ENCODE measurements at places on chromosomes 7 and 10.

GRCh38 chr10:18684416-18684815 lies 25.2 kb downstream of the ARL5B start:
- no peak for DNase-seq

- DNase-seq: no peak
These were observed 2.0 kb upstream of the SFTPA2 start for GRCh38 chr10:79562135-79562756.

DNA sequence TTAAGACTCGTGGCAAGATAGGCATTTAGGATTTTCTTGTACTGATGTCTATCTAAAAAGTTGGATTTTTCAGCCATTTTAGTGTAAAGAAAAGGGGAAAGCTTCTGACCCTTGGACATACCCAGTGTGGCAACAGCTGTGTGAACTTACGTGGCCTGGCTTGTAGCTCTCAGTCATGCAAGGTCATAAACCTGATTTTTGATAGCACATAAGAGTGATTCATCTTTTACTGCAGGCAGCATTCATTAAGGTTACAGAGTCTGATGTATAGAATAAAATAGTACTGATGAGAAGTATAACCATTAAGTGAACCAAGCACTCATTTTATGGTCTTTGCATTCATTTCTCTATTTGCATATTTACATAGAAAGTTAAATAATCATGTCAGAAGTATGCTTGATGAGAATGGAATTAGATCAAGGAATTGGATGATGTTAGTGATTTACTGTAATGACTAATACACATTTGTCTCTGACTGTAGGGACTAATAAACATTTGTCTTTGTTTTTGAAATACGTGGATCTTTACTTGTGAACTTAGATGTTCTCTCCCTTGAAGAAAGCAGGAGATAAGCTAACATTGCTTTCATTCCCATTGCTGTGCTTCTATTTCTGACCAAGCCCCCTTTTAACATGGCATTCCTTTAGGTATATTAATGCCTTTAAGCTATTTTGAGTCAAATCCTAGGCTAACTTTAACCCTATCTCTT lies 88.2 kb downstream of the GSDME start:
- DNase-seq: no peak

- no peak for DNase-seq
These were observed 50.9 kb downstream of the TFAM start for GRCh38 chr10:58436071-58436470.

DNA sequence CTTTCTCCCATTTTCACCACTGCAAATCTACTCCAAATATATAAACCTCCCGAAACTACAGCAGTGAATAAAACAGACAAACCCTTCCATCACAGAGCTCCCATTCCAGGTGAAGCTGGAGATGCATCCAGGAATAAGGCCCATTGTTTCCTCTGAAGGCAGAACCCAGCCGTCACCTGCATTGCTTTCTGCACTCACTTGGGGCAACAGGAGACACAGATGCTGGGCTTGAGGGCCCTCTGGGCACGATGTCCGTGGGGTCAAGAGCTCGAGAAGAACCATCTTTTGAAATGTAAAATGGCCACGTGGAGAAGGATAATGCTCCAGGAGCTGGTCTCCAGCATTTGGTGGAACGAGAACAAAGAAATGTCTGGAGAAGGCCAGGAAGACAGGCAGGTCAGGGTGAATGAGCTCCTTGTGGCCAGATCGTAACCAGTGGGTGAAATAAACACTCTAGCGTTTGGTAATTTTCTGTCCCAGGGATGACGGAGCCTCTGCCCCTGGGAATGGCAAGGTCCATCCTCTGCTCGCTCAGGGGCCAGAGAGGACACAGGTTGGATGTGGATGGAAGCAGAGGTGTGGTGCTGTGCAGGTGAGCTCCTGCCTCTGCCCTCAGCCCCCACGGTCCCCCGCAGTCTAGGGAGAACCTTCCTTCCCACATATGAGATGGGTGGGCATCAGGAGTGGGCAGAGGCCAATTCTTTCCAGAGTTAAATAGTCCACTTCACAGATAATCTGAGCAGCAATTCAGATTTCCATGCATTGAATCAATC lies 556.1 kb downstream of the DNAJB6 start:
- no peak for DNase-seq

DNA sequence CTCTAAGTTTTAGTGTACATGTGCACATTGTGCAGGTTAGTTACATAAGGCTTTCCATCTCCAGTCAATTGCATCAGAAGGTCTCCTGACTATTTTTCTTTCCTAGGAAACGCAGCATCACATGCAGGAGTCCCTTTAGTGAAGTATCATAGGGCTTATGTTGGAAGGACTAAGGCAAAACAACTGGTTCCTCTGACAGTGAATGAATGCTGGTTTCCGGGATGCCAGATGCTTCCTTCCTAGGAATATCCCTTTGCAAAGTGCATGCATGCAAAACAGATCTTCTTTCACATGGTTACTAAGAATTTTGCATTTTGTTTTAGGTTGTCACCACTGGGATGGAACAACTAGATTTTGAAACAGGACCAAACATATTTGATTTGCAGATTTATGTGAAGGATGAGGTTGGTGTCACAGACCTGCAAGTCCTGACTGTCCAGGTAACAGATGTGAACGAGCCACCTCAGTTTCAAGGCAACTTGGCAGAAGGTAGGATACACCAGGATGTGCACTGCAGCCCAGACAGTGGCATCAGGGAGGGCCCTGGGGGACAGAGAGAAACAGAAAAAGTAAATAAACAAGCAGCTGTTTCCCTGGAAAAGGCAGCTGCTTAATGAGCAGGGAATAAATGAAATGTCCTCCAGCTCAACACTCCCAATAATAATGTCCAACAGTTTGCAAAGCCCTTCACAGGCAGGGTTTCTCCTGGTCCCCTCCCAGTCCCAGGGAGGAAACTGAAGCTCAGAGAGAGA lies 17.8 kb downstream of the CDHR3 start:
- no peak for DNase-seq

- DNase-seq: no peak
These were observed 46.8 kb upstream of the PDLIM1 start for GRCh38 chr10:95337423-95338160.

DNA sequence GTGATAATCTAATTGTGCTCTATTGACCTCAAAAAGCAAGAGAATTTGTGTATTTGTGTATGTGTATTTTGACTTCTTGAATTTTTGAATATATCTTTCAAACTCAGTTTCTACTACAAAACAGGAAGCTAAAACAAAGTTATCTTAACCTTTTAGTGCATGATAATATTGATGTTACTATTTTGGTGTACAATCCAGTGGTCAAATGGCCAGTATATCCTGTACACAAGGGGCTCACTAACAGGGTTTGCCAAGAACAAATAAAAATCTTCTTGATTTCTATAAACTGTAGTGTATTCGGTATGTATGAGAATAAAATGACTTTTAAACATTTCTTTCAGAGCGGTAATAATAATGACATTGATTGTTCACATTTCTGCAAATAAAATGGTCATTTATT lies 69.6 kb downstream of the FOXP2 start:
- DNase-seq: no peak

DNA sequence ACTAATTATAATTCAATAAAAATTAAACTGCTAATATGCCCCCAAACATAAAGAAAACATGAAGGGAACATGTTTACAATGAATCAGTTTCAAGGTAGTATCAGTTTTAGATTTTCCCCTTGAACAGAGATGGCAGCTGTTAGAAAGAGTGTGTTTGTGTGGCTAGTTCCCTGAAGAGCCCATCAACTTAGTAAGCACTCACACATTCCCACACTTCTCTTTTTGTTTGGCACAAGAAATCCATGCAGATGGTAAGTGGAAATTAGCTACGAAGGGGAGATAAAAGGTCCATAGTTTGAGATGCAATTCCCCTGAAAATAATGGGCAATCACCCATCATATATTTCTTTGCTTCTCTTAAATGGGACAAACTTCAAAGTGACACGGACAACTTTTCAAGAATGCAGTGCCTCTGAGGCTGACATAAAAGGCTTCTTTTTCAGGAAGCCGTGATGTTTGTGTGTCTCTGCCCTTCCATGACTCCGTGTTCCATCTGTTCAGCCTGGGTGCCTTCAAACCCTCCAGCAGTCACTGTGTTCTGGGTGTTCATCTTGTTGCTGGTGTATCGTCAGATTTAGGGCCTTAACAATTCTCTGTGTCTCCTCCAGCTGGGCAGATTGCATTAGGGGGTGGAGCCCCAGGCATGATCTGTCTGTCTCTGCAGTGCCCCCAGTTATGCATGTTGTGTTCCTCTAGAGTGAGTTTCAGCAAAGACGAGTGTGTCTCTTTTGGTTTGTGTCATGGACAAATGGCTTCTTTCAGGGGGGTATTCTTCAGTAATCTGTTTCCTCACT lies 259.5 kb upstream of the NPY start:
- DNase-seq: no peak

- no peak for DNase-seq
These were observed 1.2 kb downstream of the RARRES2 start for GRCh38 chr7:150340024-150340749.

DNA sequence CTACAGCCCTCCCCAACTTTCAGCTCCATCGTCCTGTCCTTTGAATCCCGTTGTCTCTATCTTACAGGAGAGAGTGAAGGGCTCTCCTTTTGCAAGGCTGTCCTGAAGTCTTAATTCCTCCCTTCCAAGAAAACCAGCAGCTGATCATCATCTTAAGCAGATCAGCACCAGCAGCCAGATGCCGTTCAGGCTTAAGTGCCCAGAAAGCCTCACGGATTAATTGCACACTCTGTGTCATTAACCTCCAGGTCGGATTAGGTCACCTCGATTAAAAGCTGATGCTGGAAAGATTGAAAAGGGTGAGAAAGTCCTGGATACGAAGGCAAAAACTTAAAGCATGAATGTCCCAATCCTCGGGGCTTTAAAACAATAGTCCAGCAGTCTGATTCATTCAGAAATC lies 24.8 kb upstream of the ADARB2 start:
- no peak for DNase-seq

- DNase-seq: no peak
These were observed 26.5 kb upstream of the HIBADH start for GRCh38 chr7:27689150-27689549.

DNA sequence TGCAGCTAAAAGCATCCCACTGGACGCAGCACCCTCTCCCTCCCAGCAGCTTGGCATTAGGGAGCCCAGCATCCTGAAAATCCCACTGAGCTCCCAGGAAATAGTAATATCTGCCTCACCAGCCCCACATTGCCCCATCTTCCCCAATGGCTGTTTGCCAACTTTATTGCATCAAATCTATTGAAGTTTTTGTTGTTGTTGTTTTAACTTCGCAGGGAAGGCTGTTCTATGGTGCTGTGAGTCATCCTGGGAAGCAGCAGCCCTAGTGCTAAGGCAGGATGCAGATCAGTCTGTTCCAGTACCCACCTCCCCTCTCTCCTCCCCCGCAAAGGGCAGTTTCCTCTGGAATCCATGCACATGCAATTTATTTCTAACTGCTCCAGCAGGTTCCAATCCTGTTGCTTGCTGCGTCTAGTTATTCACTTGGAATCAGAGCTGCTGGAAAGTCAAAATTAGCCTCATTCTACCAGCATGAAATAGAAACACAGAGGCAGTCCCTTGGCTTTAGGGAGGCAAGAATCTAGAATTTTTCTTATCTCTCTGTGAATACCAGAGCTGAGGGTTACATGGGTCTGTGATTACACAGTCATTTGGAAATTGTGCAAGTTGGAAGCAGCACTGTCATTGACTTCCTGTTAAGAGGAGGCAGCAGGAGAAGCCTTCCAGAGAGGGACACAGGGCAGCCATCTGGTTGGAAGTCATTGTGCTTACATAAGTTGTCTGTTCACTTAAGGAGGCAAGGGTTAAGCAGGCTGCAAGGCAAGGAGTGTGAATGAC lies 115.9 kb upstream of the CACUL1 start:
- DNase-seq: no peak

DNA sequence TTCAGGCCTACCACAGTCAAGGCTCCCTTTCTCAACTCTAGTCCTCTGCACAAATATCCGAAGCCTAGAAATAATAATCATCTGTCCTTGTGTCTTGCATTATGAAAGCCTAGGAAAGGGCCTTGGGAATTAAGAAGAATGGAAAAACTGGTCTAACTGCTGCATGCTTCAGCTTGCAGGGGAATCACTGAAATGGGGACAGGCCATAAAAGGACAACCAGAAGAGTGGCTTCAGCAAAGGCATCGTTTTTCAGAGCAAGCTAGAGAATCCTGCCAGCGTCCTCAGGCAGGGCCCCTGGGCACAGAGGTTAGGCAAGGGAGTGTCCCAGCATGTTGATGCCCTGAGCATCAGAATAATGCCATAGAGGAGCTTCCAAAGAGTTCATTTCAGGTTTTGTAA lies 13.2 kb downstream of the ERVW-1 start:
- DNase-seq: no peak

DNA sequence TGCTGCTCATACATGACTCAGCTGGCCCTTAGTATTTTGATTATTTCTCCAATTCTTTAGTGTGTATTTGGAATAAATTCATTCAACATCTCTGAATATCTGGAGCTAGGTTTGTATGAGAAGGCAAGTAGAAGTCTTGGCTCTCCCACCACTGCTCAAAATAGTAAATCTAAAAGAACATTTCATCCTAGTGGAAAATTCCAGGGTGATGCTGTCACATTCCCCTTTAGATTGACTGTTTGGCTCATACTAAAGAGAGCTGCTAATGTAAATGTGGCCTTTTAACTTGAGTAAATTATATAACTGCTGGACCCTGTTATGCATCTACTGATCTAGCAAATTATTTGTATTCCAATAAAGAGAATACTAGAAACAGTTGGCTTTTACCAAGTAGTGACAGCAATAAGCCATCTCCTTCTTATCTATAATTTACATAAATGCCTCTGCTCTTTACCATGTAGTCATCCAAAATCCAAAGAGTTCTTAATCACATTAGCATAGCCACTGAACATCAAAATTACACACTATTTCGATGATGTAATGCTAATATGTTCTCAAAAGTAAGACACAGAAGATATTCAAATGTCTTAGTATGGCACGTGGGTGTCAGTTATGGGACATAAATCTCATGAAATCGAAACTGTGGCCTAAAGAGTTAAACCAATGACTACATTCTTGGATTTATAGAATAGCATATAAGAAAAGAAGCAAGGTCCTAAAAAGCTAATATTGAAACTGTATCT lies 86.9 kb upstream of the KCND2 start:
- DNase-seq: no peak

DNA sequence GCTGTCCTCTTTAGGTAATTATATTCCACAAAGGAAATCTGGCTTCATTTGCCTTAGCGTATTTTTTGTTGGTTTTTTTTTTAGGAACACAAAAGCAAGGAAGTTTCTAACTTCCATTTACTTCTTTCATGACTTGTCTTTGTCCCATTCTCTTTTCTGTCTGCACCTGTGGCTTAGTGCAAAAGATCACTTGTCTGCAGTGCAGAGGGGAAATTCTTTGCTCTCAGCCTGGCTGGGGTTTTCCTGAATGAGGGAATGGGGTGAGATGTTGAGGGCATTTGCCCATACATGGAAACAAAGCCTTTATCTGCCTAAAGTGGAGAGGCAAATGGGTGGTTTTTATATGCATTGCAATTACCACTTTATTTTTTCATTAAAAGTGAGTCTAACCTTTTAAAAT lies 361.1 kb upstream of the IGFBP3 start:
- DNase-seq: no peak
